Brain microvascular endothelial cell (primary cell): ENCODE measurements at places on chromosomes 6 and 20.

DNA sequence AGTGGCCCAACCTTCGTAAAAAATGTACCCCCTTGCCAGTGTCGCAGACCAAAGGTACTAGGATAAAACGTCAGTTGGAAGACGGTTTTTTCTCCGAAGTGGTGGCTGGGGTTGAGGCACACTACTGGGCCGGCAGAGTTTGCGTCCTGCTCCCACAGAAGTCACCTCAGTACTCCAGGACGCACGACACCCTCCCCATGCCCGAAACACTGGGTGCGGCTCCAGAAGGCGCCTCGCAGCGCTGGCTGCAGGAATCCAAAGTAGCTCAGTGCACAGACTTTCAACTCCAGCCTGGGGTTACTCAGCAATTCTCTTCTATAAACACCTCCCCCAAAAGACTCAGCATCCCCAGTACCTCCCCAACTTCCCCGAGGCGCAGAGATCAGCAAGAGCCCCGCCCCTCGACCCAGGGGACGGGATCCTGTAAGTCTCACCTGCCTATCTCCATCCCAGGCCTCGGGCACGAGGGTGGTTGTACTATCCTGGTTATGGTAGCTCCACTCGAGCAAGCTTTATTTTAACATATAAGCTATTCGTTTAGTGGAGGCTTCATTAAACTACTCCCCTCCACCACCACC, 88.2 kb downstream of the ZFP64 start:
- DNase-seq, result peak; percentile 26

- peak; percentile 89 for DNase-seq
Measured at GRCh38 chr6:117448732-117449485, 23.2 kb upstream of the ROS1 start.

DNA sequence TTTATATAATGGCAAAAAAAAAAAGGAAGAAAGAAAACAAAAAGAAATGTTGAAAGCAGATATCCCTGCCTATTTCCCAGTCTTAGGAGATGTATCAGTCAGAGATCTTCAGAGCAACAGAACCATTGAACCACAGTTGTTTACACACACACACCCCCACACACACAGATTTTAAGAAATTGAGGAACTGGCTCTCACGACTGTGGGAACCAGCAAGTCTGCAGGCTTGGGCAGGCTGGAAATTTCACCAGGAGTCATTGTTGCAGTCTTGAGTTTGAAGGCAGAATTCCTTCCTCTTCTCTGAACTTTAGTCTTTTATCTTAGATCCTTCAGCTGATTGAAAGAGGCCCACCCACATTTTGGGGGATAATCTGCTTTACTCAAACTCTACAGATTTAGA, 380.9 kb downstream of the CDKAL1 start:
- DNase-seq, result no peak

DNA sequence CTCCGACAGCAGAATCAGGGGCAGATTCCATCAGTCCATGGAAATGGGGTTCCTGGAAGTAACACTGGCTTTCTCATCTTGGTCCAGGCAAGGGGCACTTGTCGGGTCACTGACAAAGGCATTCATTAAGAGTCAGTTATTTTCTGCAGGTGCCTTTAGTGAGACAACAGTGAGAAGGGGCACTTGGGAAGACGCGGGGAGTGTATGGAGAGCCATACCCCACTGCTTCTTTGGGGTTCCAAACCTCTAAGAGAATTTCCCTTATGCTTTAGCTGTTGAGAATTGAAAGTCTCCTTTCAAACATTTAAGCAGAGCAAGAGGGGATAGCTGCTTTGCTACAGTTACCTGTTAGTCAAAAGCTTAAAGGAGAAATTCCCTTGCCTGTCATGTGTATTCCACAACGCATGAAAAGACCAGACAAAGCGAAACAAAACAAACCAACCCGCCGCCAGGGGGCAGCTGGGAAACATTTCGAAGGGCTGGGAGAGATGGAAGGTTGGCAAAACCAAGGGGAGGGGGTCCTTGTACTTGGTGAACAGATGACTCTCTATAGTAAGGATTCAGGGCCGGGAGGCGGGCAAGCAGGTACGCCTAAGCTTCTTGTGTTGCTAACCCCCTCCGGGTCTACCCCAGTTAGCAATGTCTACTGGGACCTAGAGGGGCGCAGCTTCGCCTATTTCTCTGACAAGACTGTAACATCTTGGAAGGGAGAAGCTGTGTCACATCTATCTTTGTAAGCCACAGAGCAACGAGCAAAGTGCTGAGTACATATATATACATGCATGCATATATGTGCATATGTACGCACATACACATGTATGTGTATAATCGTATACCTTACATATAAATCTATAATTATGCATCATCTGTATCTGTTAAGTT, 474.9 kb upstream of the AGPAT4 start:
- DNase-seq, result peak; percentile 37

- DNase-seq, result no peak
Measured at GRCh38 chr6:32123681-32124080, 4.4 kb downstream of the ATF6B start.

DNA sequence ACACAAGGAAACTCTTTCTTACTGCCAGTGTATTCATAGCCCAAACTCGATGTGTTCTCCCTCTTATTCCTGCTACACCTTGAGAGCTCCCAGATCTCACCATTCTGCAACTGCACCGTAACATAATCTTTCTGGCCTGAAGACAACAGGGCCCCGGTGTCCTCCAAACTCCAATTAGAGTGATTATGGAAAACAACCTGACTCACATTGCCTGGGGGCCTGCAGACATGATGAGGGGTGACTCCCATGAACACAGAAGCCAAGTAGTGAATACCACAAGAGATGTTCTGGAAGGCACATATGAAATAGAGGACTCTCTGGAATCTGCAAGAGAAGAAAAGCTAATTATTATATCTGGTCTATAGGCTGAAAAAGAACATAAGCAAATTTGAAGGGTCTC, 19.7 kb downstream of the SLC22A16 start:
- no peak for DNase-seq

- DNase-seq, result no peak
Measured at GRCh38 chr6:32491700-32492099, 38.4 kb downstream of the HLA-DRB5 start.

- peak; percentile 85 for DNase-seq
Measured at GRCh38 chr6:149925974-149926777, 3.3 kb upstream of the RAET1G start.

DNA sequence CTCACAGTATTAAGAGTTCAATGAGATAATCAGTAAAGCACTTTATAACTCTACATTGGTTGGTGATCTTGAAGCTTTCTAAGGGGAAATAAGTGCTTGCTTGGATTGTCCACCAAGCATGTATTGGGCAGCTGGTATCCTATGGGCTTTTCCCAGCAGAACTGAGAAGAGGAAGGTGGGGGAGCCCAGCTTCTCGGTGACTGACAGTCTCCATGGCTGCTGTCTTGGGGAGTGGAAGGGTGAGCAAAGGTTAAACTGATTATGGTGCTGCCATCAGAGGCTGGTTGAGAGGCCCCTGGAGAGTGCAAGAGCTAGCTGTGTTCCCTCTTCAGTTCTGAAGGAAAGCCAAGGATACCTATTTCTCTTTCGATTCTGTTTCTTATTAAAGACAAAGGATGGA, 35.5 kb upstream of the ADTRP start:
- DNase-seq, result no peak

DNA sequence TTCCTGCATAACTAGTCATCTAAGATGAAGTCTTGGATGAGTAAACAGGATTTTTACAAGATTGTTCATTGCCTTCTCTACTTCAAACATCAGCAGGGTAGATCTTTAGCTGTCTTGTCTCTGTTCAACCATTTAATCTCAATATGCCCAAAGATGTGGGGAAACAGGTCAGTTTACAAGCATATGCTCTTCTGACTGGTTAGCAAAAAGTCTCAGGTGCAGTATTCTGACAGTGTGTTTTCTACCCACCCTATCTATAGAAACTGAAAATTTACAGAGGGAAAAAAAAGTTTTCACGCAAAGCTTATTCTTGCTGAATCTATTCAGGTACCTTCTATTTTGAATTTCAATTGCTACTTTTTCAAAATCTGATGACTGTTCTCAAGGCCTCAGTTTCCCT, 29.0 kb downstream of the MAP3K5 start:
- DNase-seq, result no peak

GRCh38 chr20:51210084-51210483, 187.2 kb upstream of the KCNG1 start:
- no peak for DNase-seq

DNA sequence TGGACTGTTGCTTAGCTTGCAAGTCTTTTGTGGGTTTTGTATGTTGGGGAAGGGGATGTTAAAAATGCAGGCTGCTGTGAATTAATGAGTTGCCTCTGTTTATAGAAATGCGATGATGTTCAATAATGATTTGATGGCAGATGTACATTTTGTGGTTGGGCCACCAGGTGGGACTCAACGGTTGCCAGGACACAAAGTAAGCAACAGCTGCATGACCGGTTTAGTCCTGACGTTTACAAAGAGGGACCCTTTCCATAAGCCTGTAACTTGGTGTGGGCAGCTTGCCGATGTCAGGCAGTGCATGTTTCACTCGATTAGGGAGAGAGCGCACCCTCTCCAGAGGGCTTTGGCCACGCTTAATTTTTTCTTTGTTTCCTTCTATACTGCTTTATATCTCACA, 1.3 kb downstream of the BTBD3 start:
- DNase-seq, result no peak

- DNase-seq, result no peak
Measured at GRCh38 chr6:137219664-137220252, 573 bp upstream of the IFNGR1 start.

GRCh38 chr6:159044899-159045727, at the start of gene TAGAP:
Gene TAGAP (minus strand): TSS chr6:159044991. CDS start chr6:159044146, 845 bp downstream.
- DNase-seq, result peak; percentile 9

GRCh38 chr6:40796260-40797221, 209.4 kb upstream of the LRFN2 start:
- DNase-seq, result no peak

DNA sequence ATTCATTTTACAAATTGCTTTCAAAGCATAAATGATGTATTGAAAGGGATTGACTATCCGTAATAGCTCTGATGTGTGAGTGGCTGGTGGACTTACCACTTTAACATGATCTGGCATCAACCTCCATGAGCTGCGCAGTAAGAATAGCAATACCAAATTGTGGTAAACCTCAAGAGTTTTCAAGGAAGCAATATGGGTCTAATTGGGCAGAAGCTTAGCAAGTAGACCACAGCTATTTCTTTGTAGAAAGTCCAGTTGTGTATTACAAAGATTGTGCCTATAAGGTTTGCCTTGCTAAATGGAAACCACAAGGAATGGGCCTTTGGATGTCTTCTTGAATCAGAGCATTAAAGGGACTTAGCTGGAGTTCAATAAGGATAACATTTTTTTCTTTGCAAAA, 736.6 kb downstream of the KIF16B start:
- no peak for DNase-seq

GRCh38 chr6:168884646-168885086, 369.0 kb downstream of the THBS2 start:
- DNase-seq, result peak; percentile 33

- no peak for DNase-seq
Measured at GRCh38 chr6:166952567-166953486, 3.5 kb downstream of the RNASET2 start.

- DNase-seq, result no peak
Measured at GRCh38 chr20:53491462-53491861, 102.2 kb downstream of the ZNF217 start.

DNA sequence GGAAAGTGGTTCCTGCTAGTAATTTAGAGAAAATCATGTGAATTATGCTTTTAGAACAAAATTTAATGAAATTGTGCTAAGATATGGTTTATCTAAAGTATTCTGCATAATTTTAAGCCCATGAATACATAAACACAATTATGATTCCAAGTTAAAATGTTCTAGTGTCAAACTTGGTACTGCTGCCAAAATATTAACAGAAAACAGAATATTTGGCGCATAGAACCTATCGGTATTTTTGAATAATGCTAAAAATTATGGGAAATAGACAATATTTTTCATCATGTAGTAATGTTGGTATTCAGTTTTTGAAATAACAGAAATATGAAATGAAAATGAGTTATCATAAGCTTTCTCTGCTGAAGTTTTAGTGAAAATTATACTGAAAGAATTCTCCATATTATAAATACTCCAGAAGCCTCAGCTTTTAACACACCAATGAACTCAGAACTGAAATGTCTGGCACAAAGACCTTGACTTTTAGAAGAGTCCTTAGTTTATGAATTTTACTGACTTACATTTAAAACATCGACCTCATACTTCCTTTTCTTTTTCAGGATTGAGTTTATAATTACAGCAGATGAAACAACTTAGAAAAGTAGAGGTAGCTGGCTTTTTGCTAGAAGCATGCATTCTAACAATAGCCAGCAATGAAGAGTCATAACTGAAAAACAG, 1192.3 kb upstream of the GJE1 start:
- DNase-seq, result no peak

DNA sequence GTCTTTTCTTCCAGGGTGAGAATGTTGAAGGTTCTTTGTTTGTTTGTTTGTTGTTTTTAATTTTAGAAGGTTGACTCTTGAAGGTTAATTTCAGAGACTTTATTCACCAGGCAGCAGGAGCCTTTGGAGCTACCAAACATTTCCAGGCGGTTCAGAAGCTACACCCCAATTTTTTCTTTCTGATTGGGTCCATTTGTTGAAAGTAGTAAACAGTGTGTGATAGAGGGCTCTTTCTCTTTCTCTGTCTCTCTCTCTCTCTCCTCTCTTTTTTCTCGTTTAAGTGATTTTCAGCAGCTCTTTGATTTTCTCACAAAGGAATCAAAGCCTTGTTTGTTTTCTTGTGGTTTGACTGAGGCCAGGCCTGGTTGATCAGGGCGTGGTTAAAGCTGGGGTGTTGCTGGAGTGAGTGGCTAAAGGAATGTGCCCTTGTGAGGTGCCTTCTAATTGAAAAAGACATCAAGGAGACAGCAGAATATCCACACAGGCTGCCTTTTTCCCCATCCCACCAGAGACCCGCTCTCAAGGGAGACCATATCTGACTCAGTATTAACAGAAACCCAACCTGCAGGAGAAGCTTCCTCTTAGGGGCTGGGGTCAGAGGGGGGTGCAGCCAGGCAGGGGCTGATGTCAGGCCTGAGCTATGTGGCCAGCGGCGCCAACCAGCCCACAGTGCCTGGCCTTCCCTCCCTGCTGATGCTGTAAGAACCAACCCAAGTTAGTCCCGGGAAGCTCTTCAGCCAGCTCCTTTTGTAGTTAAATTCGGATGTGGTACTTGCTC, 40.4 kb upstream of the NAA20 start:
- DNase-seq, result peak; percentile 73

DNA sequence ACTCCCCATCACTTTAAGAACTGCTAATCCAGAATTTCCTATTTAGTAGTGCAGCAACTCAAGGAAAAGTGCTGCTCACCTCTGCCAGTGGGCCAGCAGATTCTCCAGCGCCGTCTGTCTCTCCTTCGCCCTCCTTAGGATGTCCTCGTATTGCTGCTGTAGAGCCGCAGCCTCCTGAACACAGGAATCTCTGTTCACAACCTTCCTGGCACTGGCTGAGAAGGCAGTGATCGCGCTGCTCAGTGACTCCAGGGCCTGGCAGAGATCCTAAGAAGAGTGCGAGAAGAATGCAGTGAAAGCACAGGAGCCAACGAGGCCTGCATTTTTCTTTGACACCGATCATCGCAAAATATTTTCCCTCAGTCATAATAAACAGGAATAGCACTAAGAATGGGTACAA, 209.0 kb downstream of the SYNE1 start:
- DNase-seq, result peak; percentile 6
